ENCODE measurements at places on chromosomes 5 and 9.

DNA sequence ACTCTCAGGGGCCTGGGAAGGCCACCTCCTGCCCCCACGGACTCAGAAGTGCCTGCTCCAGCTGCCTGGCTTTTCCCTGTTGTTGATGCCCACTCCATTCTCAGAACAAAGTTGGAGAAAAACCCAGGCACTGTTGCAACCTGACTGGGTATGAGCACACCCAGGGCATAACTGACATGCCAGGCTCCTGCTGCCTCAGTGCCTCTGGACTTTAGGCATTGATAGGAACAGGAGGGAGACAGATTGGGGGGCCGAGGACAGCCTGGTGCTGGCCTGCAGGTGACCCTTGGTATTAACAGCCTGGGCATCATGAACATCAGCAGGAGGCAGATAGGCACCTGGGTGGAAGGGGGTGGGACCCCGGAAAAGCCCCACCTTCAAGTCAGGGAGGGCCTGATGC is 685.9 kb upstream of the CDH10 start:
- DNase-seq, result no peak

DNA sequence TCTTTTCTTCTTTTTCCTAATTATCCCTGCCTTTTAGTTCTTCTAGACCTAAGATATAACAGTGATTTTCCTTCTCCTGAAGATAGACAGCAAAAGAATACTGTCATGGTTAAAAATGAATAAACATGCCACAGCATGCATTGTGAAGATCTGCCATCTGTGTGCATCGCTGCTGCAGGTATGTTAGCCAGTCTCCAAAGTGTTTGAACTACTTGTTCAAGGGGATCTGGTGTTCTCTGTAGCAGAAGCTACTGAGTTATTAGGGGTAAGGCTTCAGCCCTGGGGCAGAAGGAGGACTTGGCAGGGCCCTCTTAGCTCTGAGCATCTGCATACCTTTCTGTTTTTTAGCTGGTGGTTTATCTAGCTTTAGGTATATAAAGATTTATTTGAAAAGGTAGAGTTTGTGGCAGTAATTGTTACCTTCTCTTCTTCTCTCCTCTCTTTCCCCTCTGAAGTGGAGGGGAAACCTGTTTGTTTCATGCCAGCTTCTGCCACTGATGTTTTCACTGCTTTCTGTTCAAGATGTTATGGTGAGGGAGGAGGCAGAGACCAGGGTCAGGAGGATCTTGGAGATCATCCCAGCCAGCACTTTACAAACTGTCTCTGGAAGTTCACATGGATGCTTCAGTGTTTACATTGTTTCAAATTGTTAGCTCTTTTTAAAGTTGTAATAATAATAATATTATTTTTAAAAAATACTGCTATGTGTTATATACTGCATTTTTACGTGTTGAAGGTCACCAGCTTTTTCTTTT is 25.2 kb downstream of the GALNT10 start:
- DNase-seq, result no peak

DNA sequence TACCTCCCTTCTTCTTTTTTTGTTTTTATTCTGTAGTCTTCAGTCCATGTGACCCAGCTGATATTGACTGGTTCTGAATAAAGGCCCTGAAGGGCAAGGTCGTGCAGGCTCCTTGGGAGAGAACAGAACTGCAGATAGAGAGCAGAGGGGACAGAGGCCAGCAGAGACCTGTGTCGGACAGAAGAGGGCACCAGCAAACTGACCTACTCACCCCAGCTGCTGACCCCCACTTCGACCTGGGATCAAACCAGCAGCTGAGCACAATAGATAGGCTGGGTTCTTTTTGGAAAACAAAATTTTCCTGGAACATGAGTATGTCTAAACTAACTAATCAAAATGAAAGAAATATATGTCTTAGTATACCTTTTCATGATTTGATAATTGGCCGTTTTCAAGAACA is 695.1 kb downstream of the NR2F1-AS1 start:
- no peak for DNase-seq

DNA sequence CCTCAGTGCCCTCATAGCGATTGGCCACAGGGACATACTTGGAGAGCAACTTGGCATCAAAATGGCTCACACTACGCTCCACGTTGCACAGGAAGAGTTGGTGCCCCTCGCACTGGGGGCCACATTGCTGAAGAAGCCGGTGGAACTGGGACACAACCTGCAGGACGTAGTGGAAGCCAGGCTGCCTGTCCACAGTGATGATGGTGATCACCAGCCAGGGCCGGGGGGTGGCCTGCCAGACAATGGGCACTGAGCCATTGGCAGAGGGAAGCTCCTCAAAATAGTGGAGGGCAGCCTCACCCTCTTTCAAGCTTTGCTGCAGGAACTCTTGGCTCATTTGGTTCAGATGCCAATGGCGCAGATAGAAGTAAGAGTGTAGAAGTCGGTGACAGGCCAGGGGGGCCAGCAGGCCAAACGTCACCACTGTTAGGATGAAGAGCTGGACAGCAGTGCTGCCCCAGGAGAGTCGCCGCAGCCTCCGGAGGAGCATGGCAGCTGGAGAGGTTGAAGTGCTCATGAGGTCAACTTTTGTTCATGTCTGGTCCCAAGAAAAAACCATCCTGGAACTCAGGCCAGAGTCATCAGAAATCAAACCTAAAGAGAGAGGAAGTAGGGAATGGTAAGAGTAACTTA is 41.1 kb upstream of the ALDOB start:
- no peak for DNase-seq

DNA sequence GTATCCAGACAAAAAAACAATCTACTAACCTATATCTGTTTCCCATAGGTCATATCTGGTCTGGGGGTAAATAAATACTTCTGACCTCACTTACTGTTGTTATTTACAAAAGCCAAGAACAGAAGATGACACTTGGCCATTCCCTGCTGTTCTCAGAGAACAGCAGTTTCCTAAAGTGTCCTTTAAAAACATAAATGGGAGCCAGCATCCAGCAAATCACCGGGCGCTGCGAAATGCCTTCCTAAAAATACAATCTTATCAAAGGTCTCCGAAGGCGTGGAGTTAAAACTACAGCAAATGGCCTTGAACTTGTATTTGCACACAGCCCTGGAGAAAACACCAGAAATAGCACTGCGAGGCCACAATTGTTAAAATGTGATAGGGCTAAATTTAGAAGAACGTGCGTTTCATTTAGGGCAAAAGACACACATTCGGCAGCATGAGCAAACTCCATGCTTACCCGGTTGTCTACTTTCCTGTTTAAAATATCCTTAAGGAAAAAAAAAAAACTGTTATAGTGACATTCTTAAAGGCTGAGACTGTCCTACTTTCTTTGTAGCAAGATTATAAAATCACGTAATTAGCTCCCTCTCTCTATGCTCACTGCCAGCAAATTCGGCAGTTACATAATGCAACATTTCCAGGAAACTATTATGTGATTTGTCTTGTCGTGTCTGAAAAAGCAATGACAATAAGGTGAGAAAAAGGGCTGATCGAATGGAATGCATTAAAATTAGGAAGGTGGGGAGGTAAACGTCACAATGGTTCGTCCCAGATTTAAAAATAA is 1.5 kb downstream of the NFIL3 start:
- no peak for DNase-seq

GRCh38 chr5:151717416-151717815 is 30.7 kb upstream of the SPARC start:
- no peak for DNase-seq

GRCh38 chr9:87517732-87518131 is 20.1 kb downstream of the DAPK1 start:
- DNase-seq, result no peak

DNA sequence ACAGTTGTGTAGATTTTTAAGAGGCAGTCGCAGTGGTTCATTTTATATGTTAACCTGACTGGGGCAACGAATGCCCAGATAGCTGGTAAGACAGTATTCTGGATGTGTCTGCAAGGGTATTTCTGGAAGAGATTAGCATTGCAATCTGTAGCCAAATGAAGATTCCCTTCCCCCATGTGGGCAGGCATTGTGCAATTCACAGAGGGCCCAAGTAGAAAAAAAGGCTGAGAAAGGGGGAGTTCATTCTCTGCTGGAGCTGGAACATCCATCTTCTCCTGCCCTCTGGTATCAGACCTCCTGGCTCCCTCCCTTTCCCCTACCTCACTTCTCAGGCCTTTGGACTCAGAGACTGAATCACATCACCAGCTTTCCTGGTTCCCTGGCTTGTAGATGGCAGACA is 70.6 kb downstream of the TENT4A start:
- DNase-seq, result no peak

- DNase-seq, result no peak
Observed at GRCh38 chr5:138725153-138725817, 27.9 kb upstream of the CTNNA1 start.

GRCh38 chr9:20702570-20702969 is 18.5 kb downstream of the FOCAD start:
- no peak for DNase-seq

DNA sequence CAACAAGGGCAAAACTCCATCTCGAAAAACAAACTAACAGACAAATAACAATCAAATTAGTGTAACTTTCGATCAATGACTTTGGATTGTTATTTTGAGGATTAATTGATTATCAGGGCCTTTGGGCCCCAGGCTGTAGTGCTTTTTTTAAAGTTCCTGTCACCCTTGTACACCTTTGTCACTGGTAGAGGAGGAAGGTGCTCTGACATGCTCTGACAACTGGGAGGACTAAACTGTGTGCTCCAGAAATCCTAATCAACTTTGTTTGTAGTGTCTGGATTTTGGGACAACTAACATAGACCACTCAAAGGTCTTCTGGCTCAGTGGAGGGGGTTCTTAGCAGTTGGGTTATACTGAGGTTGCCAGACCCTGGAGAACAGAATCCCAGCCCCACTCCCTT is 1.8 kb downstream of the TXN start:
- DNase-seq, result no peak

DNA sequence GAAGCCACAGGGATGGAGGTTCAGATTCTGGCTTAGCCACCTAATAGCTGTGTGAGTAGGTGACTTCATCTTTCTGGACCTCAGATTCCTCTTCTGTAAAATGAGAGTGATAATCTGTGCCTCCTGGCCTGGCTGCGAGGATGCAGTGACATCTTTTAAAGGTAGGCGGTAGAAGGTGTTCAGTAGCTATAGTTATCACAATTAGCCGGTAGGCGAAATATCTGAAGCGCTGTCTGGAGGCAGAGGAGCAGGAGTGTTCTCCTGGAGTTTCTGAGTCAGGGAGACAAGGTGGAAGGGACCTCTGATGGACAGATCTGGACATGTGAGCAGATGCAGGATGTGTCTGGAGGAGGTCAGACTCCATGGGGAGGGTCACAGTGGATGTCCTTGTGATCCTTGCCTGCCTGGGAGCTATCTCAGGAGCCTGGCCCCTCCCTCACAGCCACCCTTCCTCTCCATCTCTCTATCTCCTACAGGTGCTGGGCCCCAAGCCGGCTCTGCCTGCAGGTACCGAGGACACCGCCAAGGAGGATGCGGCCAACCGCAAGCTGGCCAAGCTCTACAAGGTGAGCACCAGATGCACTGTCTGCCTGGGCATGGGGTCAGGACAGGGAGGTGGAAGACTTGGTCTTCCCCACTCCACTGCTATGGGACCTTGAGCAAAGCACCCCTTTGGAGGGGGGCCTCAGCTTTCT is 45.6 kb downstream of the GSN start:
- no peak for DNase-seq

DNA sequence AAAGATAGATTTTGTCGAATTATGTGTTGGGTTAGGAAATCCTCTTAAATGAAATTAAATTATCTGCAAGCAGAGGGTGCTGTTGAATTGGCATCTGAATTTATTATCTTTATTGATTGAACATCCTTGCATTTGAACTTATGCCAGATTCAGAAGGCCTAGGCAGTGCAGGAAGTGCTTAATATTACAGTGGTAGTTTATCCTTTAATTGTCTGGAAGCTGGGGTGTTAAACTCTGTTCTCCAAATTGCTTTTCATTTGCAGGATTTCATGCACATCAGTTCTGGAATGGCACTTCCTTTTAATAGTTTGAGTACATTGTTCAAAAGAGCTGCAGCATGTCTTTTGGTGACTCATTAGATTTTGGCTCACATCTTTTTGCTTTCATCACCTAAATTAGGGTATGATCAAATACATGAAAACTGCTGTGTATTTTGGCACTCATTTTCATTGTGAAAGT is 186.3 kb downstream of the KDM4C start:
- no peak for DNase-seq

DNA sequence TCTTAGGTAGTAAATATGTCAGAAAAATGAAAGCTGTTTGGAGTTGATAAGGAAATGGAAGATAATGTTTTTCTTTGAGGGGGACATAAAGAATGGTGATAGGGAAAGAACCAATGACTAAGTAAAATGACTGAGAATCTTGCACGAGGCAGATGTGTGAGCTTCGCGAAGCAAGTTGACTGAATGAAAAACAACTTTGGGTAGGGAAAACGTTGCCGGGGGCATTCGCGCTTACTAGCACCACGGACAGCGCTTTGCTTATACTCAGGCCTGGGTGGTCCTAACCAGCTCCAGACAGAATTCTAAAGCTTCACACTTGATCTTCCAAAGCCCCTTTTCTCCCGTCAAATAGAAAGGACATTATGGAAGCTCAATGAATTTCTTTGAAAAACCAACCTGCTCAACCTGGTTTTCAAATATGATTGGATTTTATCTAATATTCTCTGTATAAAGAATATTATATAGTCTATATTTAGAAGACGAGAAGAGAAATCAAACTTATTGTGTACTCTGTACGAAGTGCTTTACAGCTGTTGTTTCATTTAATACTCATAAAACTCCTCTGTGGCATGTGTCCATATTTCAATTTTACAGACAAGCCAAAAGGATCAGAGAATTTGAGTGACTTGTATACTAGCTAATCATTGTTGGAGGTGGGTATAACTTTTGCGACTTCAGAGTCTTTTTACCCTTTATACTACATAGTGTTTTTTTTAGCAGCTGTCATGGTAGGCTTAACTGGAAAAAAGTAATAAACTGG is 1.9 kb upstream of the CDKN2B start:
- no peak for DNase-seq

DNA sequence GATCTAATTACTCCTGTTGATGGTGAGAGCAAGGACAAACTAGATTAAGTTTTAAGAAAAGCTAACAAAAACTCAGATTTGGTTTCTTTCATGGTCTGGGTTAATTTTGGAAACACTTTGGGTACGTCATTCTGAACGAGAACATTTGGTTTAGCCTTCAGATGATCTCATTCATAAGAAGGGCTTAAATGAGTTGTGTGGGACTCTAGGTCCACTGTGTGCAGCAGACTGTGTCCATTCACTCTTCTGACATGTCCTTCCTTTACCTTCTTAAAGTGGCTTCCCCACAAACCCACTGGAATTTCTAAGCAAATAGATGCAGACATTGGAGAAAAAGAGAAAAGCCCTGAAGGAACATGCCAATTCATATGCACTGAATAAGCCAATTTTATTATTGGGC is 96.8 kb downstream of the FBXO4 start:
- DNase-seq, result no peak

DNA sequence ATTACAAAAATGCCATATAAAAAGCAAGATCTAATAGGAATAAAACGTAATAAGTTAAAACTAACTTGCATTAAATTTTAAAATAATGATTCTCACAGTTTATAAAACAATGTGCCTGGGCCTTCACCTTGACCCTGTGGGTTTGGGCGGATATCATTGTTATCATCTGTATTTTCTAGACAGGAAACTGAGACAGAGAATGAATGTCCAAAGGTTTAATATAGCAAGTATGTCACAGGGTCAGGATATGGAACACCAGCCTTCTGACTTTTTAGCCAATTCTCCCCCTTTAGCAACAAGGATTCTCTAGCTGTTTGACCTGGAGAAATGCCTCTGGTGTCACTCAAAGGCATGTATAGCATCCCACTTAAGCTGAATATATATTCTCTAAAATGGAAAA is 67.2 kb downstream of the ITGA1 start:
- no peak for DNase-seq

GRCh38 chr5:16819522-16820167 is 116.4 kb downstream of the MYO10 start:
- DNase-seq, result no peak

GRCh38 chr5:124665035-124665434 is 81.4 kb downstream of the ZNF608 start:
- DNase-seq, result no peak

All from cortex of kidney (tissue), 1 donor.